Stimulated activated CD4-positive, alpha-beta T cell treated with anti-CD3 and anti-CD28 coated beads, TNF-alpha, amount 100 ng/mL, for 24 hours (primary cell): ENCODE measurements at places on chromosomes 1 and 21.

- no peak for DNase-seq
Observed at GRCh38 chr1:10868599-10868965, 72.1 kb upstream of the CASZ1 start.

DNA sequence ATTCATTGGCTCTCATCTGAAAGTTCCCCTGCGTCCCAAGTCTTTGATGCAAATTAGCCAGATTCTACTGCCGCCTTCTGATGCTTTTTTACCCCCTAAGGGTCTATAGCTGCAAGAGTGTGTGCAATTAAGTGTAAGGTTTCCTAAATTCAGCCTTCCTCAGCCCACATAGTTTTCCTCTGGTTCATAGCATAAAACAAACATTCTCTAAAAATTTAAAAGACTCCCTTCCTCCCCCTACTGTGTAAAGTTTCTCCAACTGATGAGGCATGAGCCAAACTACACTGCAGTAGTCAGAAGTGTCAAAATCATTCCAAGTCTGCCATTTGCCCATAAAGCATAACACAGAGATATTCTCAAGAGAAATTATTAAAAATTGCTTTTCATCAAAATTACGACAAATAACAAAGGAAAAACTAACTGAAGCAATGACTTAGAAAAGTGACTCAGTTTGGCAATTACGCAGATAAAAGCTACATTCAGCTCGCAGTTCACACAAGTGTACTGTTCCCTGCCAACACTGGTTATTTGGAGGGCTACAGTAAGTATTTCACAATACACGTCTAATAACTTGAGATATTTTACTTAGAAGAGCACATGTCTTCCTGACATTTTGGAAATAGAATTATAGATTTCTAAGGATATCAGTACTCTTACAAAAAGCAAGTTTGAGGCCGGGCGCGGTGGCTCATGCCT is 15.4 kb downstream of the KCNH1 start:
- no peak for DNase-seq

- DNase-seq, result no peak
Observed at GRCh38 chr1:38047603-38048141, 1.1 kb upstream of the POU3F1 start.

DNA sequence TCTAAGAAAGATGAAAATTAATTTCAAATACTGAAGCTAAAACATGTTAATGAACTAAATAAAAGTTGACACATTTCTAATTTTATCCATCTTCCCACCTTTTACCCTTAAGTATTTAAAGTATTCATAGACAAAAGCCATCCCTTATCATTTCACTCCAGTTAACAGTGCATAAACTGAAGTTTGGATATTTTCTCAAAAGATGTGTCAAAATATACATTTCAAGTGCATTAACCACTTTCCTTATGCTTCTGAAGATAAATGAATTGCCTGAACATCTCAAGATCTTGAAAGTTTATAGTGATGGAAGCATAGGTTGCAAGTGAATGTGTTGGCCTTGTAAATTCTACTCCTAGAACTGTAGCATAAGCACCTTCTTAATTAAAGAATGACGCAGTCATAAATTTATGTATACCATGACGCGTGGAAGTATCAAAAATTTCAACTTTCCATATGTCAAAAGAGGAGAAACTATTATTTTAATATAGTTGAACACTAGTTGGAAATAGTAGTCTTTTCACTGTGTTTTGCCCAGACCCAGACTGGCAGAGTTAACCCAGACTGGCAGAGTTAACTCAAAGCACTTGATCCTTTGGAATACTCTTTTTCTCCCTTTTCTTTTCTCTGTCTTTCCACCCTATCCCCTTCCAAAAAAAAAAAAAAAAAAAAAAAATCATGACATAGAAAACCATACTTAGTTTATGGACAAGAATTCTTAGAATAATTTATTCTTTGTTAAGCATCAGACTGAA is 282.6 kb upstream of the C1orf105 start:
- no peak for DNase-seq

DNA sequence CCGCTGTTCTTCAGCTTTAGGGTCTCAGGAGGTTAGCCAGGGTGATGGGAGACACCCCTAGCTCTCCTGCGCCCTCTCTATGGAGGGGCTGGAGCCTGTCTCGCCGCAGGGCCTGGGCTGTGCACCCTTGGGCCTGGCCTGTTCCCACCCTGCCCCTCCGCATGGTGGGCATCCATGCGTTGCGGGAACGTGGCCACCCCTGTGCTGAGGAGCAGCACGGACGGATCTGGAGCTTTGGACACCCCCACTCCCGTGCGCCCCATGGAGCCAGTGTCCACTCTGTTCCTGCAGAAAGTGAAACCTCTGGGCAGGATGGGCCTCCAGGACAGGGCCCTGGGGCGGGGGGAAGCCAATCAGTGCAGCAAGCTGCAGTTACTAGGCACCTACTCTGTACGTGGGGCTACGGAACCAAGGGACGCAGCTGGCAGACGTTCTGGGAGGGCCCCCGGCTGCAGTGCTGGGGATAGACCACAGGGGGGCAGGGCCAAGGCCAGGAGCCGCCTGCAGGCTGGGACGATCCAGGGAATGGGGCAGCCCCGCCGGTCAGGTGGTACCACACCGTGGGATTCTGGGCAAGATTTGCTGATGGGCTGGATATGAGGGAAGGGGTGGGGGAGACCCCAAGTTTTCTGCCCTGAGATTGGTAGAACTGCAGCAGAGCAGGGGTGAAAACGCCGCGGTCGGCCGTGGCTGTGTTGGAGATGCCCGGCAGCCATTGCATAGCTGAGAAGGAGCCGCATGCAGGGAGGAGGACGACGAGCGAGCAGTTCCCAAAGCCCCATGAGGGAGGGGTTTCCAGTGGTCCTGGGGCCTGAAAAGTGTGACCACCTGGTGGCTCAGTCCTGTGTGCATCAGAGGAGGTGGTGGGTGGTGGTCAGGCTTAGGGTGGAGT is 43.3 kb downstream of the TP73 start:
- DNase-seq, result no peak
